GM19239 (cell line): ENCODE measurements at places on chromosomes 5 and 9.
A peak's percentile ranks its signal among the peaks of the same experiment; 100 is the strongest.

- DNase-seq = no peak
These were observed 1.4 kb downstream of the FAM193B start for GRCh38 chr5:177552839-177553455.

GRCh38 chr5:74015716-74016115, 389.7 kb downstream of the ARHGEF28 start:
- no peak for DNase-seq

- no peak for DNase-seq
These were observed 5.6 kb downstream of the EXD3 start for GRCh38 chr9:137417161-137418021.

DNA sequence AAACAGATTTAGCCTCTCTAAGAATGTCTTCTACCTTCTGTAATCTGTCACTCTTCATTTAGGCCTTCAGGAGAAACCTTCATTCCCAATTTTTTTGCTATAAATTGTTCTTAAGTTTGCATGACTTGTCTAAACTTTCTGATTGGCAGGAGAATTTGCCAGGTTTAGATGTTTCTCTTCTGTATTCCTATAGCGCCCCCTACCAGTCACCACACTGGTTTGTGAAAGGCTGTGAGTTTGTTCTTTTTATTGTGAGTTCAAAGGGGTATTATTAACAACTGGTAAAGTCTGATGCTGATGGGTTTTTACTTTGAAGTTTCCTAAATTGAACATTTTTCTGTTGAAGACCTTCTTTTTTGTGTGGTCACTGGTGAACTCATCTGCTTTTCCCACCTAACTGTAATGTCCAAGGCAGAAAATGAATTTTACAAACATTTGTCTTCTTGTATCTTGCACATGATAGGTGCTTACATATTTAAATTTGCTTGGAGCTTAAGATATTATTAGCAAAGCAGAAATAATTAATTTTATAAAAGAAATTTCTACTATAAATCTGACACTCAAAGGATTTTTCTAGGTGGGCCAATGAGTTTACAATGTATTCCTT, 18.4 kb upstream of the F2RL2 start:
- peak; percentile 27 for DNase-seq

DNA sequence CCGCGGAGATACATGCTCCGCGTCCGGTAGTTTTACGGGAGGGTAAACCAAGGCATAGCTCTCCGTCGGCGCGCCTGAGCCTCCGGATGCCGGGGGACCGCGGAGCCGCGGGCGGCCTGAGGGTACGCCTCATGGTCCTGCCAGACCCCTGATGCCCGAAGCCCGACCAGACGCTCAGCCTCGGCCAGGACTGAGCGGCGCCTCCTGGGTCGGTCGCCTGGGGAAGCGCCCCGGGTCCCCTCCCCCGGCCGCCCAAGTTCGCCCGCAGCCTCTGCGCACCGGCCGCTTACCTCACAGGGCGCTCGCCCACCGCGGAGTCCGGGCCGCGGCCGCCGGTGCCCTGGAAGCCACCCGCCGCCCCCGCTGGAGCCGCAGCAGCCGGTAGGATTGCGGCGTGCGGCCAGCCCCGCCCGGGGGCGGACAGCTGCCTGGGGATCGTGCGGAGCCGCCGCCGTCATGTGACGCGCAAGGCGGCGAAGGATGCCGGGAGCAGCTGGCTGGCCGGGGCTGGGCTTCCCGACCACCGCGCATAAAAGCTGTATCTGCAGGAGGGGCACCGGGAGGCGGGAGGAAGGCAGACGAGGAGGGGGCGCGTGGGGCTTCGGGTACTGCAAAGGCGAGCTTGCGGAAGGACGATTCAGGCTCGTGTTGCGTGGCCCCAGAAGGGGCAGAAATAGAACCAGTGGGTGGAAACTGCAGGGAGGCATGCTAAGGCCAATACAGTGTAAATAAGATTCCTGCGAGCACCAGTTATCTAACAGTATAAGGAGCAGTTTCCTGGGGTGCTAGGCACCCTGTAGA, at the start of gene FBXO10:
TSS of gene FBXO10 (minus strand) at position 460 of the 801 bp plus-strand sequence. CDS start 34,612 bp downstream, outside the sequence.
- DNase-seq = peak; percentile 40

DNA sequence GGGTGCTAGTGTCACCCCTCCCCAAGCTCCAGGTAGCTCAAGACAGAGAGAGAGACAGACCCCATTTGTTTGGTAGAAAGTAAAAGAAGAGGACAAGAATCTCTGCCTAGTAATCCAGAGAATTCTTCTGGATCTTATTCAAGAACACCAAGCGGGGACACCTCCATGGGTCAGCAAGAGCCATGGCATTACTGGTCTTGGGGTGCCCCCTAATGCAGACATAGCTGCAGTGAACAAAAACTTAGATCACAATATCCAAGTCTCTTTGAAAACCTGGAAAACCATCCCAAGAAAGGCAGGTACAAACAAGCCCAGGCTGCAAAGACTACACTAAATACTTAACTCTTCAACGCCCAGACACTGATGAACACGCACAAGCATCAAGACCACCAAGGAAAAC, 29.9 kb upstream of the PDE4D start:
- no peak for DNase-seq
